ENCODE measurements at places on chromosomes 3 and 15. TPM values are rescaled to one million over a fixed set of nuclear protein-coding genes. Genes with fewer than 3 reads are reported as not detected.

DNA sequence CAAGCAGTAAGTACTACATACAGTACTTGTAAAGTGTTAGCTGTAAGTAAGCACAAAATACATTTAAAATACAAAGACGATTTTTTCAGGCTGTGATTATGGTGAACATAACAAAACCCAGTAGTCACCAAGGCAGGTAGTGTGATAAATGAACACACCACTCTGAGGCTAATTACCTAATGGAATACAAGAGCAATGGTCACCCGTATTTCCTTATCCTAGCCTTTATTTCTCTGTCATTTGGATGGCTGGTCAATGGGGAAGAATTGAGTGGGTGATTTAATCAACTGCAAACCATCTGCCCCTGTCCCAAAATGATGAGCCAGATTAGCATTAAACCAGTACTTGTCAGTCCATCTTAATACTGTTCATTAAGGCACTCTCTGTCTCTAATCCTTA, 89.2 kb upstream of the CGNL1 start:
- H3K36me3 ChIP-seq = no peaks in the 10 kb centered on the region
- H3K27ac ChIP-seq = no peak overlapping the region
- H3K27me3 ChIP-seq = no peaks in the 10 kb centered on the region

GRCh38 chr15:61106044-61106834, 122.9 kb downstream of the RORA start:
- H3K36me3 ChIP-seq = no peaks in the 10 kb centered on the region
- H3K27ac ChIP-seq = no peak overlapping the region
- H3K4me3 ChIP-seq = no peak overlapping the region

DNA sequence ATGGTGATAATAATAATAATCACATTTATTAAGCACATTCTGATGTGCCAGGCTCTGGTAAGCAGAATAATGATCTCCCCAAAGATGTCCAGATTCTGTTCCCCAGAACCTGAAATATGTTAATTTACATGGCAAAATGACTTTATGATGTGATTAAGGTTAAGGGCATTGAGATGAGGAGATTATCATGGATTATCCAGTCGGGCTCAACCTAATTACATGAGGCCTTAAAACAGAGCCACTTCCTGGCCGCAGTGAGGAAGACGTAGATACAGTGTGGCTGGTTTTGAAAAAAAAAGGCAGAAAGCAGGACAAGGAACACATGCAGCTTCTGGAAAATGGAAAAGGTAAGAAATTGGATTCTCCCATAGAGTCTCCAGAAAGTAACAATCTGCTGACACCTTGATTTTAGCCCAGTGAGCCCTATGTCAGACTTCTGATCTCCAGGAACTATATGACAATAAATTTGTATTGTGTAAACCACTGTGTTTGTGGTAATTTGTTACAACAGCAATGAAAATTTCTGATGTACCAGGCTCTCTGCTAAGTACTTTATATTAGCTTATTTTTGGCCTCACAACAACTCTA, 126.7 kb downstream of the ALCAM start:
- no peaks in the 10 kb centered on the region for H3K4me1 ChIP-seq
- no peaks in the 10 kb centered on the region for H3K36me3 ChIP-seq
- no peak overlapping the region for H3K4me3 ChIP-seq
- DNase-seq = no peak
- H3K27me3 ChIP-seq = no peaks in the 10 kb centered on the region

DNA sequence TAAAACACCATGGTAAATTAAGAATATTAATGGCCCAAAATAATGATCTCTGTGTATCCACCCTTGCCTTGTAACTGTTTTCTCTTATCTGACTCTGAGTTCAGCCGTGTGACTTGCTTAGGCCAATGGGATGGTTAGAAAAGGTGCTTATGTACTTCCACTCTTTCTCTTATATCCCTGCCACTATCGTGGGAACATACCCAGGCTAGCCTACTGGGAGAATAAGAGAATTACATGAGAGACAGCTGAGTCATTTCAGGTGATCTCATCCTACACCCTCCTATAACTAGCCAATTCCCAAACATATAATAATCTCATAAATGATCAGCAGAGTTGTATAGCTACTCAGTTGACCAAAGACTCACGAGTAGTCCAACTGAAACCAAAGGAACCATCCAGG, 98.3 kb upstream of the ABI3BP start:
- H3K4me3 ChIP-seq = no peak overlapping the region
- H3K36me3 ChIP-seq = no peaks in the 10 kb centered on the region
- no peak for DNase-seq

DNA sequence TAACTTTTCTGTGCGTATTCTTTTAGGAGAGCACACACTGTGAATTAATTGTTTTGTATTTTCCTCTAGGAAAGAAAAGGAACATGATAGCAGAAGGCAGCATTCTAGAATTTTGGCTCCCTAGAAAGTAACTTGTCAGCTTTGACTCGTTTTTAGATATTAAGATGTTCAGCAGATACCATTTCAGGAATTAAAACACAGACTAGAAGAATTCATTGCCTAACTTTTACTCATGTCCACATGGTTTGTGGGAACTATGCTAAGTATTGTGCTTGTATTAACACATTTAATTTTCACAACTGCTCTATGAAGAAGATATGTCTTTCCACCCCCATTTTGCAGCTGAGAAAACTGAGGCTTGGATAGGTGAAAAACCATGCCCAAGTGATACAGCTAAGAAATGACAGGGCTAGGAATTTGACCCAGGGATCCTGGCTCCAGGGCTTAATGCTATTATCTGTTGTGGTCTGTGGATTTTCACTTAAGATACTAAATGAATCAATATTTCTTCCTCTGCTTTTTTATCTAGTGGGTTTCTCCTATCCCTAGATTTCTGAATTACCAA, 128.8 kb downstream of the MITF start:
- no peak overlapping the region for H3K4me3 ChIP-seq
- H3K4me1 ChIP-seq = no peaks in the 10 kb centered on the region
- no peaks in the 10 kb centered on the region for H3K27me3 ChIP-seq
- no peaks in the 10 kb centered on the region for H3K36me3 ChIP-seq
- no peak overlapping the region for H3K27ac ChIP-seq
- DNase-seq = no peak

GRCh38 chr3:99651531-99651930, 13.1 kb downstream of the COL8A1 start:
- no peak overlapping the region for H3K4me3 ChIP-seq
- H3K27ac ChIP-seq = no peak overlapping the region

GRCh38 chr3:50355829-50356552, 3.3 kb downstream of the TMEM115 start:
- H3K27me3 ChIP-seq = no peaks in the 10 kb centered on the region
- H3K4me3 ChIP-seq = no peak overlapping the region
- peaks cover 5% of the 10 kb centered on the region for H3K36me3 ChIP-seq
- no peak for DNase-seq
- no peaks in the 10 kb centered on the region for H3K4me1 ChIP-seq

DNA sequence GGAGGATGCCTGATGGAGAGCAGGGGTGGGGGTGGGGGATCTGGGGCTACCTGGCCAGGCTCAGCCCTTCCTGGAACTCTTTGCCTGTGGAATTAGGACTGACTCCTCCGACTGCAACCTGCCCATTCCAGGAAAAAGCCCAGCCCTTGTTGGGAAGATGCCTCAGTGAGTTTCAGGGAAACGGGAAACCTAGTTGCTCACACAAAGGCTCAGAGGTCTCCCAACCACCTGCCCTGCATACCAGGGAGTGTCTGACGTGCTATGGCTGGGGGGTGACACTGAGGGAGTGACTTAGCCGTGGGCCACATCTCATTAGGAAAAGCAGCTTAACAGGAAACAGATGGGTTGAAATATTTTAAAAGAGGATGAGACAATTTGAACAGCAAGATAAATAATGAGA, 27.9 kb downstream of the CYP8B1 start:
- no peaks in the 10 kb centered on the region for H3K4me1 ChIP-seq

DNA sequence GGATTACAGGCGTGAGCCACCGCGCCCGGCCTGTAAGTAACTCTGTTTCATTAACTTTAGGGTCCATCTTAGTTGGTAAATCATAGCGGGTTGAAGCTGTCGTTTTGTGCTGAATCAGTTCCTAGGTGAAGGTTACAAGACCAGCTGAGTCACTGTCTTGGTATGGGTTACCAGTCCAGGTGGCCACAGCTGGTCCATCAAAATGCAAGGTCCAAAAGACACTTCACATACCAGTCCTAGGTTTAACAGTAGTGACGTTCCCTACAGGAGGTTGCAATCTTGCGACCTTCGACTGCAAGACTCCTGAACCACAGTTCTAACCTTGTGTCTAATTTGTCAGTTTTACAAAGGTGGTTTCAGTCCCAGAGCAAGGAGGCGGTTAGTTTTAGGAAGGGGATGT, 160.1 kb upstream of the ATP10A start:
- DNase-seq = no peak
- H3K4me3 ChIP-seq = no peak overlapping the region
- H3K27me3 ChIP-seq = no peaks in the 10 kb centered on the region
- no peaks in the 10 kb centered on the region for H3K4me1 ChIP-seq

Gene SNURF
- total RNA-seq = 29.8 TPM

Gene CRTC3
- total RNA-seq = 60.8 TPM

Measured in aorta (tissue), 5 donors.